ENCODE measurements at places on chromosomes 2 and 18.

DNA sequence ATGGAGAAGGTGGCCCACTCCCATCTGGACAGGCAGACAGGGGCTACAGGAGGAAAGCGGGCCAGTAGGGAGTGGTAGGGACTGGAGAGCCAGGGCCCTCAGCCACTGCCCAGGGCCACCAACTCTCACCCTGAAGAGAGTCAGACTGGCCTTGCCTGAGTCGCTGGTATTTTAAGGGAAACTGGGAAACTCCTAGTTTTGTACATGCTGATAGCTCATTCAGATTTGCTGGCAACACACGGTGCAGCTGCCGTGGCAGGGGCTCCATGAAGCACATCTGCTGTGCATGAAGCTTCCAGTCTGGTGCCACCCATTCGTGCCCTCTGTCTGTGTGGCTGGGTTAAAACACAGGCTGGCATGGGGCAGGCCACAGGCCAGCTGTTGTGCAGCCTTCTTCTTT, 137.3 kb upstream of the GLI2 start:
- DNase-seq: no peak

DNA sequence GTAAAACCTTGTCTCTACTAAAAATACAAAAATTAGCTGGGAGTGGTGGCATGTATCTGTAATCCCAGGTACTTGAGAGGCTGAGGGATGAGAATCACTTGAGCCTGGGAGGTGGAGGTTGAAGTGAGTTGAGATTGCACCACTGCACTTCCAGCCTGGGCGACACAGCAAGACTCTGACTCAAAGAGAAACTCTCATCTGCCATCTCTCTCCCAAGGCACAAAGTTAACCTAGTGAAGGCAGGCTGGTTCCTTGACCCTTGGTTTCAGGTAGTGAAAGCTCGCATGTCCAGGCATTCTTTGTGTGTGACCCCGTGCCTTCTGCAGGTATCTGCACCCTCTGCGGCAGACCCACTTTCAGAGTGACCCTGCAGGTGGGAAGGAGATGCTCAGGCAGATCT, 100.0 kb downstream of the WDSUB1 start:
- no peak for DNase-seq

- DNase-seq: no peak
Observed at GRCh38 chr2:3870222-3870621, 166.8 kb downstream of the DCDC2C start.

DNA sequence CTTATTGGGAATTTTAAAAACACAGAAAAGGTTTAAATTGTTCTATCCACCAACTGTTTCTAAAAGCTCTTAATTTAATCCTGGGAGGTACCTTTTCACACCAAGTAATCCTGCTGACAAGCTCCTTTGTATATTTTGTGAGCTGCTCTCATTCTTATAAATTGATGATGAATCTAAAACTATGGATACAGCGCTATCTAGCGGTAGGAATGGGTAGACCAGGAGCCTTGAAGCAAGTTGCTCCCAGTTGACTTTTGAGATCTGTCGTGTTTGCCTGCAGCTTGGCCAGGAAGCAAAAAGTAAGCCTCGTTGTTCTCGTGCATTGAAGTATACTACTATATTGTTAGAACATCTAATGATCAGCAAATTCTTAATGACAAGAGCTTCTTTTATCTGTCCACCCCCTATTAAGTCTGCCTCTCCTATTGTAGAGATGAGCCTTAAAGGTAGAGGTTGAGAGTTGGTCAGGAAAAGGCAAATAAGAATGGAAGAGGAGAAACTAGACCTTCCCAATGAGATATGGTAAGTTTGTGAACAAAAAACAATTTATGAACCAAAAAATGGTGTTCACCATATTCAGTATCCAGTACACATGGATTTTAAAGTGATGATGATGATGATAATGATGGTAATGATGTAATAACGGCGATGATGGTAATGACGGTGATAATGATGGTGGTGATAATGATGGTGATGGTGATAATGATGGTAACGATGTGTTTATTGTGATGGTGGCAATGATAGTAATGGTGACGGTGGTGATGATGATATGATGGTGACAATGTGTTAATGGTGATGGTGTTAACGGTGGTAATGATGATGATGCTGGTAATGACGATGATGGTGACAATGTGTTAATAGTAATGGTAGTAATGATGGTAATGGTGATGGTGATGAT, 212.1 kb upstream of the NCKAP5 start:
- DNase-seq: peak; percentile 34

DNA sequence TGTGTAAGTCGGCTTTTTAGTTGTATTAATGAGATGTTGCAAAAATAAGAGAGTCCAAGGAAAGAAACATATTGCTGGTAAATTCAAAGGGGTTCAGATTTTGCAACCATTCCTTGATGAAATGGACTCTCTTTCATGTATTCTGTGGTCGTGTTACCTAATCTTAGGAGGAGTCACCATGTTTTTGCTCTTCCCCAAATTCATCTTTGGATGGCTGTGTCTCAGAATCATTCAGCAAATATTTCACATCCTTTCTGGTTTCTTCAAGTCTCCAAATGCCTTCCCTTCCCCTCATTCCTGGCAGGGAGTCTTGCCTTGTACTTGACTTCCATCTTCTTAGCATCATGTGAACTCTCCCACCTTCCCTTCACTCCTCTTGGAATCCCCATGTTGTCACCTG, 66.1 kb downstream of the PTPRM start:
- DNase-seq: no peak

GRCh38 chr2:69973335-69973735, 11.9 kb upstream of the ASPRV1 start:
- DNase-seq: no peak

DNA sequence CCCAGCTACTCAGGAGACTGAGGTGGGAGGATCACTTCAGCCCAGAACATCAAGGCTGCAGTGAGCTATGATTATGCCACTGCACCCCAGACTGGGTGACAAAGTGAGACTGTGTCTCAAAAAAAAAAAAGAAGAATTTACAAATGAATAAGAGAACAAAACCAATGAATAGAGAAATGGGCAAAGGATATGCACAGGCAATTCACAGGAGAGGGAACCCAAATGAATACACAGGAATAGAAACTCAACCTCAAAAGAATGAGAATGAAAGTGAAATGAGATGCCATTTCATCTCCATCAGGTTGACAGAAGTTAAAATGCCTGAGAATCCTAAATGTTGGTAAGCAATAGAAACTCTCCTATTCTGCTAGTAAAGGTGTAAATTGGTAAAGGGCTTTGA, 40.2 kb downstream of the CFAP221 start:
- no peak for DNase-seq

- DNase-seq: peak; percentile 78
Observed at GRCh38 chr2:30714811-30715709, 92.2 kb downstream of the CAPN13 start.

DNA sequence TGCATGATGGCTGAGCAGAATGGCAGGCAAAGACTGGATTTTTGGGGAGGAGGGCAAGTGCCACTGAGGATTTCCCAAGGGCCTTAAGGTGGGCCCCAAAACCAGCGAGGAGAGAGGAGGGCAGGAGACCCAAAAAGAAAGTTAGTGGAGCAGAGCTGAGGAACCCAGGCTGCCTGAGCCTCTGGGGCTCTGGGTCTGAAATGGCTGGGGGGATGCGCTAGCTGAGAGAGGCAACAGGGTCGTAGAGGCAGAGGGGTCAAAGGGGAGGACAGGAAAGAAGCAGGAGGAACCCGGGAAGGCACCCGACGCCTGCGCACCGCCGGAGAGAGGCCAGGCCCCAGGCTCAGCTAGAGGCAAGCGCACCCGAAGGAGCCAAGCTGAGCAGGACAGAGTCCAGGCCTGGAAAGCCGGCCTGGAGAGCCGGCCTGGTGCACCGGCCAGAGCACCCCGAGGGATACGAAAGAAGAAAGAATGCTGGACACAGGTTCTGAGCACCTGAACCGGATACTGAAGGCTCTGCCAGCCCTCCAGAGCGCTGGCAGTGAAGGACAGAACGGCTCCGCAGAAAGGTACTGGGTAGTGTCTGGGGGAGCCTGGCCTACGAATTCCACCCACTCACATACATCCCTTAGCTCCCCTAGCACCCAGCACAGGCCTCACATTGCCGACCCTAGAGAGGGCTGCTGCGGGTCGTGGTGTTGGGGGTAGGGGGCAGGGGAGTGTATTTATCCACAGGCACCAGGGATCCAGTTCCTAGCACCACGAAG, 39.5 kb upstream of the ATP6V1B1 start:
- no peak for DNase-seq

Data from suppressor macrophage treated with lipopolysaccharide for 4 hours (primary cell).